Activated T-helper 9 cell treated with anti-CD3 and anti-CD28 coated beads, Interleukin-2, amount 50 U/mL, for 16 hours (primary cell): ENCODE measurements at places on chromosomes 2 and 18.

- DNase-seq: no peak
These were observed 197.4 kb downstream of the VAPA start for GRCh38 chr18:10111191-10111590.

GRCh38 chr2:216649574-216649973 lies 16.4 kb downstream of the IGFBP2 start:
- no peak for DNase-seq

GRCh38 chr2:190881084-190881597 lies 520 bp downstream of the GLS start:
- DNase-seq: no peak

DNA sequence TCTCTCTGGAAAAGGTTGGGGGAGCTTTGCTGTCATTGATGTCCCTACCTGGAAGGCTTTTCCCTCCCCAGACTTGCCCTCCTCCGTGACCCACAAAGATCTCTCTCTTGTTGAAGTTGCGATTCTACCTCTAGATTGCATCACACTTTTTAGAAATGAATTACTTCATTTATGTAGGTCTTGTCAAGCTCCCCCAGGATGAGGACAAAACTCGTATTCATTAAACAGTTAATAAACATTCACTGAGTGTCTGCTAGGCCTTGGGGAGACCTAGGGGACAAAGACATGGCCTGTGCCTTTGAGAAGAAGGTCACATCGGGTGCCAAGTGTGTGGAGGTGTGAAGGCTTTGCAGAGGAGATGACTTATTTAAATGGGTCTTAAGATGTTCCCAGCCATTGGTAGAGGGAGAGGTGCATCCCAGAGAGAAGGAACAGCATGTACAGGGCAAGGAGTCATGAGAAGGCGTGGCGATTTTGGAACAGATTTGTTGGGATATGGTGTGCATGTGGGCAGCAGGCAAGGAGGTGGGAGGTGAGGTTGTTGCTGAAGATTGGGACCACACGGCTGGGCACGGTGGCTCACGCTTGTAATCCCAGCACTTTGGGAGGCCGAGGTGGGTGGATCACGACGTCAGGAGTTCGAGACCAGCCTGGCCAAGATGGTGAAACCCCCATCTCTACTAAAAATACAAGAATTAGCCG lies 9.8 kb upstream of the YWHAQ start:
- no peak for DNase-seq

DNA sequence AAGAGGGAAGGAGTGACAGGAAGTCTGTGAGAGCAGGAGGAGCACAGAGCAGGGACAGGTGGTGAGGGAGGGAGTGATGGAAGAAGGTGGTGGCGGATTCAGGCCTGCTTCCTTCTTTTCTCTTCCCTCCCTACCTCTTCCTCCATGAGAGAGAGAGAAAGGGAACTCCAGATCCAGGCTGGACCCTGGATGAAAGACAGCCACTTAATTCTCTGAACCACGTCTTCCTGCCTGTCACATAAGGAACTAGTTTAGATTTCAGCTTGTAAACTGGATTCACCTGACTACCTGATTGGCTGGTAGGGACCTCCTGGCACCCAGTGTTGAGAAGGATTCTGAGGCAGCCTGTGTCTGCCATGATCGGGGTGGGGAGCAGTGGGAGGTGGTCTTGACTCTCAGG lies 48.9 kb downstream of the PAX8 start:
- no peak for DNase-seq

DNA sequence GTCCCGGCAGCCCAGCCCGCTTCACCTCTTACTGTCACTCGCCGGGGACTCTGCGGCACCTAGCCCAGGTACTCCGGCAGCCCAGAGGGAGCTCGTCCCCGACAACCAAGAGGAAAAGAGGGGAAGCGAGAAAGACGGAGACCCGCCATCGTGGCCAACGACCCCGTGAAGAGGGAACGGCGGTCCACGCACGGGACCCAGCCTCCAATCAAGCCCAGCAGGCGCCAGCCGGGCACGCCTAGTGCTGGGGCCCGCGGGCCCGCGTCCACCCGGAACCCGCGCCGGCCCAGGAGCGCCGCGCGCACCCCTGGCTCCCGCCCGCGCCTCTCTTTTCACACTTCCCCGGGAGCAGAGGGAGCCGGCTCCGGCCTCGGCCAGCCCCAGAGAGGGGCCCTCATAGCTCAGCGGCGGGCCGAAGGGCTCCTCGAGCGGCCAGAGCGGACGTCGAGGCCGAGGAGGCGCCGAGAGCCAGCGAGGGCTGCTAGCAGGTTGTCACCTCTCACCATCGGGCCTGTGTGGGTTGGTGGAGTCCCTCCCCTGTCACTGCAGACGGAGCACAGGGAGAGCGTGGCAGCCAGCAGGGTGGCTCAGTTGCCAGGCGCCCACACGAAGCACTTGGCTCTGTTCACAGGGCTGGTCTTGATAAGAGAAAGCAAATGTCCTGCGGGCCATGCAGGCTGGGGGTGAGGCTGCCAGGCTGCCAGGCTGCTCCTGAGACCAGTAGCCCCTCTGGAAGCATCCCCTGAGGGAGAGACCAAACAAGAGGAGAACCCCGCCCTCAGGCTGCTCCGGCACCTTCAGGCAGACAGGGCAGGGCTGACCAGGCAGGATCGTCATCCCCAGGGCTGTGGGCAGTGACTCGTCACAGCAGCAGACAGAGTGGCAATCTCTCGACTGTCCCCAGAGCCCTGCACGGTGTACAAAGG lies 36.9 kb upstream of the KLF11 start:
- DNase-seq: no peak

GRCh38 chr18:23585007-23585871 lies 1.1 kb downstream of the NPC1 start:
- DNase-seq: no peak

DNA sequence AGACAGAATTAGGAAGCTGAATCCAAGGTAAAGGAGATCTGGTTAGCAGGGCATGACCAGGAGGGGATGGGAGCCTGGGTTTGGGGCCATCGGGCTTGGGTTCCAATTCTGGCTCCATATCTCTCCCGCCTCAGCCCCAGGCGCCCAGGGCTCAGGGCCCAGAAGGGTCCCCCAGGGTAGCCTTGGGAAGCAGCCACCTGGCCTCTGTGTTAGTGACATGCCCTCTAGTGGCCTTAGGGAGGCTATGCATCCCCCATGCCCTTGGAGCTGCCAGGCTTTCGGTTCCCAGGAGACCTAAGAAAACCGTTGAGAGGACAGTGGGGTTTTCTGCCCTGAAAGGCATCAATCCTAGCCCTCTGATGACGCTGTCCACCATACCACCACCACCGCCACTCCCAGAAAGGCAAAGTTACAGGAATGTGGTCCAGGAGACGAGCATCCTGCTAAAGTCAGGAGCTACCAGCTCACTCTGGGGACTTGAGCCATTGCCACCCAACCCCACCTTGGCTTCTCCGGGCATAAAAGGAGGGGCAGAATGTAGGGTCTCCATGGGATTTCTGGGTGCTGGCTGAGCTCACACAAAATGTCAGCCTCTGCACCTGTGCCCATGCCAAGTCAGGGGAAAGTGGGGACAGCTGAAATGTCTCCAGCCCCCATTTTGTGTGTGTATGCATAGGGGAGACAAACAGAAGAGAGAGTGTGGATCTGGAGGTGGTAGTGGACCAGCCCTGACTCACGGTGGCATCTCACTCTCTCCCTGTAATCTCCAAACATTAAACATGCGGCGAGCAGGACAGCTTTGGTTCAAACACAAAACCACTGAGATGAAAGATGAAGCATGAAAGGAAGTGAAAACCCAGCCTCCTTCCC lies 56.5 kb downstream of the EMX1 start:
- no peak for DNase-seq

GRCh38 chr2:215437614-215438013 lies 1.7 kb upstream of the FN1 start:
- no peak for DNase-seq

GRCh38 chr2:234867882-234868285 lies 83.9 kb upstream of the SH3BP4 start:
- no peak for DNase-seq

GRCh38 chr2:198692907-198693510 lies 764.7 kb downstream of the SATB2 start:
- no peak for DNase-seq

DNA sequence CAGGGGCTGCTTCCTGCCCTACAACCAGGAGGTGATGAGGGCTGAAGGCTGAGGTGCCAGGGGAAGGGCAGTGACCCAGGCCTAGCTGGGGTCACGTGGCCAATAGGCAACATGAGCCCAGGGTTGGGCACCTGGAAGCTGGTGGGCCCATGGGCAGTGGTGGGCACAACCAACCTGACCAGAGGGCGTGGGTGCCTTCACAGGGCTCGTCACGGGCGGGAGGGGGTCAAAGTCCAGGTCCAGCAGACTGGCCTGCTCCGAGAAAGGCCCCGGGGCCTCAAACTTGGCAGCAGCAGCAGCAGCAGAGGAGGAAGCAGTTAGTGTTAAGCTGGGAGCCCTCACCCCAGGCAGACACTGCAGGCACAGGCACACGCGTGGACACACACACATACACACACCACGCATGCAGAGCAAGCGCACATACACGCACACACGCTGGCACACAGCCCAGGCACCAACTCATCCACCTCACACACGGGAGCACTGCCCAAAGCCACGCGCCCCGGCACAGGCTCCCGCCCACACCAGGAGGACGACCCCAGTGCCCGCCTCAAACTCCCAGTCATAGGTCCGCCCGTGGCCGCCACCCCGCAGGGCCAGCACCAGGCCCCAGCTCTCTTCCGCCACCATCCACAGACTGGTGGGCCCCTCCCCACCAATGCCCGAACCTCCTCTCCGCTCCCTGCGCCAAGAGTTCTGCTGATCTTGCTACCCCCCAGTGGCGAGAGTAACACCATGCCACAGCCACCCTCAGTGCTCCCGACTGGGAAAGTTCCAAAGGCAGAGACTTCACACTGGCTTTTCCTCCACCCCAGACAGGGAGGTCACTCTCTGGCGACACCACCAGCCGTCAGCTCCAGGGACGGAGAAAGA lies 53.0 kb downstream of the BIN1 start:
- no peak for DNase-seq

DNA sequence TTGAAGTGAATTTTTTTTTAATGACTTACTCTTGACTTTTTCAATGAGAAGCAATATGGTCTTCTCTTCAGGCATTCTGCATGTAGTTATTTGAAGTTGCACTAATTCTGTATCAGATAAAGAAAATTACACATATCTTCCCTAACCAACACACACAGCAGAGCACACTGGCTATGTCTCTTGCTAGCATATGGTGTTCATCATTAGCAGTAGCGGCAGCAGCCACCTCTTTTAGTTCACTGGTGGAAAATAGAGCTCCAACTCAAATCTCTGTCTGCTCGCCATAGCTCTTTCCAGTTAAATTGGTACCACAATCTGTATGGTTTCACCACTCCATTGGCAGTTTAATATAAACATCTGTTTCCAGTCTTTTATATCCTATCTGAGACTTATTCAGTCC lies 278.1 kb upstream of the ZEB2 start:
- DNase-seq: no peak

GRCh38 chr2:5253263-5253662 lies 438.9 kb upstream of the SOX11 start:
- DNase-seq: no peak

- peak; percentile 60 for DNase-seq
These were observed 573 bp downstream of the KDSR start for GRCh38 chr18:63366213-63367052.

DNA sequence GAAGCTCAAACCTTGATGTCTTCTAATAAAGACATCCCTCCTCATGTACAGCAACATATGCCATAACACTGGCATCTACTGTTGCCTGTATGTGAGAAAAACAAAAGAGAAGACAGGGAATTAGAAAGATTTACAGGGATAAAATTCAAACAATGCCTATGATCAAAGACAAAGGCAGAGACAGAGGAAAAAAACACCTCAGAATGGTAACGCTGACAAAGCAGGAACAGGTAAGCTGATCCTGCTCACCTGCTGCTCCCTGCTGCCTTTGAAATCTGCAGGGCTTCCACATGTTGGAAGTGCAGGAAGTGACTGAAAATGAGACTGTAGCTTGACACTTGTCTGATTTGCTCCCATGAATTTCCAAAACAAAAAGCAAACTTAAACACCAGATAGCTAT lies 90.2 kb upstream of the DNAJC10 start:
- DNase-seq: no peak
